ENCODE measurements at places on chromosomes 11 and 22.

- DNase-seq: no peak
Observed at GRCh38 chr11:84215672-84216071, 929.5 kb upstream of the CCDC90B start.

DNA sequence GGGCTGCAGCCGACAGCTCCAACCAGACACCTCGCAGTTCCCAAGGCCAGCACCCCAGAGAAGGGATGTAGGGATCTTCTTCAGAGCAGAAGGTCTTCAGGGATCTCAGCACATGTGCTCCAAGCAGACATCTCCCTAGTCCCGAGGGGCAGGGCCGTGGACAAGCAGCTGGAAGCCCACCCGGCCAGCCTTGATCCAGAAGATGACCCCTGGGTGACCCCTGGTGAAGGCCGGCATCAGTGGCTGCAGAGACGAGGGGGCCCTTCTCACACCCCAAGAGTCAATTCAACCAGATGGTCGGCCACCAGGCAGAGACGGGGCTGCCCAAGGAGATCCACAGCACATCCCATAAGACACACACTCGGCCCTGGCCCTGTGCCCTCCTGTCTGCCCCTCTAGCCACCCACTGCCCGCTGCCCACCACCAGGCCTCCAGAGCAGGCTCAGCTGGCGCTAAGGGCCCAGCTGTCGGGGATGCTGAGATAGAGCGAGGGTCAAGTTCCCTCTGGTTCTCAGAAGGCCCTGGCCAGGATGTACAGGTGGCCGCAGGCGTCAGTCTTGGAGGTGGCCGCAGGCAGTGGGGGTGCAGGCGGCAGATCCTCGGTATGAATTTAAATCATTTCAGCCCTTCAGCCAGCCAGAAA lies 168.3 kb downstream of the BRD1 start:
- no peak for DNase-seq

DNA sequence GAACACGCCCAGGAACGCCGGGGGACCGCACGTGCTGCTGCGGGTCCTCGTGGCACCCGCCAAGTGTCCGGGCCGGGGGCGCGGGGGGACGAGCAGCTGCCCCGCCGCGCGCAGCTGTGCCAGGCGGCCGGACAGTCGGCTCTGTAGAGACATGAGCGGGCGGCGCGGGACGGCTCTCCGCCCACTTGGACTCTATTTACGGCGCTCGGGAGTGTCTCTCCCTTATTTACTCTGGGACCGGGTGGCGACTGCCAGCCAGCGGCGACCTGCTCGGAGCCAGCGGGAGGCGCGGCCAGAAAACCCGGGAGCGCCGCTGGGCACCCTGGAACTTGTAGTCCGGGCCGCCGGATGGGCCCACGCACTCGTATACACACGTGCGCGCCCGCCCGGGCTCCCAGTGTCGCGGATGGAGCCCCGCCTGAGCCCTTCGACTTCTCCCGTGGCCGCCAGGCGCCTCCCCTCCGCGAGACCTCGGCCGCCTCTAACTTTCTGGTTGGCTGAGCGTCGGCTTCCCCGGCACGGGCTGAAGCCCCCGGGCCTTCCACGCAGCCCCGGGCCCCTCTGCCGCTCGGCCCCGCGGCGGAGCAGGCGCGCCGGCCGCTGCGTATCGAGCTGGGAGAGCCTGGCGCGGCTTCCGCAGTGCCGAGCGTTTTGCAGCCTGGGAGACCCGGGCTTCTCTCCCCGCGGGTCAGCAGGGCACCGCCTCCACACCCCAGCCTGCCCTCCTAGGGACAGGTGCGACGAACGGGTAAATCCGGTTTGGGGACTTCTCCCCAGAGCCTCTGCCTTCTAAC lies at the start of gene MACROD1:
MACROD1 (minus strand) TSS at position 272 of the 794 bp plus-strand sequence; CDS start at position 153, 119 bp downstream.
- DNase-seq: no peak

DNA sequence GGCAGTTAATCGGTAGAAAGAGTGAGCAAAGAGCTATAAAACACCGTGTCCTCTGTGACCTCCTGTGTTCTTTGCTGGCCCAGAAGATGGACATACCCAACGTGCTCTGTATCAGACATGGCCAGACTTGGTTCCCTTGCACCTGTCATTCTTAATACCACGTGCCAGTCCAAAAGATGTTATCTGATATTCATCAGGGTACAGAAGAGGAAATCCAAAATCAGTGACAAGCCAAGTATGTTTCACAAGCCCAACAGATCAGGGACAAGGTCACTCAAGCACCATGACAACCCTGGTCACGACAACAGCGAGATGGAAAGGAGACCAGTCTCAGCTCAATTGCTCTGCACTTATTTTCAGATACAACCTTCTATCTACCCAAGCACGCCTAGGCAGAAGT lies 3.4 kb downstream of the LRP4 start:
- no peak for DNase-seq

DNA sequence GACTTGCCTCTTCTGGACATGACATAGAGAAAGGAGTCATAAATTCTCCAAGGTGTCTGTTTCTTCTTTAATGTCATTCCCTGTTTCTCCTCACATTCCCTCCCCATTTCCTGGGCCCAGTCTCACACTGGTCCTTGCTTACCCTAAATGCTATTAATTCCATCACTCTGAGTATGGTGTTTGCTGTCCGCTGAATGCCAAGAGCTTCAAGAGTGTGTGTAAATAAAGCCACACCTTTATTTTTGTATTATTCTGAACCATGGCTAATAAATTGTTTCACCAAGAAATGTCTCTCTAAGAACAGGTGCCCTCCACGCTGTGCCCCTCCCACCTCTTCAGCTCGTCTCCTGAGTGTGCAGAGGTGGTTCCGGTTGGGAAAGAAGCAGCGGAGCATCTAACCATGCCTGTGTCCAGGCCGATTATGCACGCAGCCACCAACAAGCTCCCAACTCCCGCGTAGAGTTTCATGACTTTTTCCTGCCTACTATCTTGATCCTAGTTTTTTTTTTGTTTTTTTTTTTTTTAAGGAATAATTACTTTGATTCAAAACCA lies 8.6 kb downstream of the TMEM121B start:
- no peak for DNase-seq

GRCh38 chr11:129723761-129724162 lies 91.9 kb upstream of the TMEM45B start:
- DNase-seq: no peak

GRCh38 chr11:8230921-8231847 lies 32.5 kb downstream of the LMO1 start:
- DNase-seq: no peak

DNA sequence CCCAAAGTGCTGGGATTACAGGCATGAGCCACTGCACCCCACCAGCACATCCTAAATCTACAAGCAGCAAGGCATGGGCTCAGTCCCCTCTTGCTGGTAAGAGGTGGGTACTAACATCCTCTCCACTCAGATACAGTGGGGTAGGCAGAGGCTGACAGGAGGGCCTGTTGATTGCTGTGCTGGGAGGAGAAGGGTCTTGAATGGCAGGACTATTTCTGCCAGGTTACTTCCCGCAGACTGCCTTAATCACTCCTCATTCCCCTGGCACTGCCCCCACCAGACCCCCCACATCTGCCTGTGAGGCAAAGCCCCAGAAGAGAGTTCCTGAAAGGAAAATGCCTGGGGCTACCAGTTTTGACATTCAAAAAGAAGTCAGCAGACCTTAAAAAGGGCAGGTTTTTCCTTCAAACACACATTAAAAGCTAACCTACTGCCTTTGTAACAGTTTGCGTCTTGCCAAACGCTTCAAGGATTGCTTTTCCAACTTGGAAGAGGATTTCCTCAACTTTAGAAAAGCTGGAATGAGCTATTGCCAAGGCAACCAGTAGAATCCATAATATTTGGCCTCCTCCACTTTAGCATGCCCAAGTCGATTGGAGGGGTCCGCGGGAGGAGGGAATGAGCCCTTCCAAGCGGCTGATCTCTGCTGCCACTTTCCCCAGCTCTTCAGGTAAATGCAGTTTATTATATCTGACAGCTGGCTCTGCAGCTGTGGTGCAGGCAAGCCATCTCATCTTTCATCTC lies 62.0 kb downstream of the FDX1 start:
- DNase-seq: no peak

DNA sequence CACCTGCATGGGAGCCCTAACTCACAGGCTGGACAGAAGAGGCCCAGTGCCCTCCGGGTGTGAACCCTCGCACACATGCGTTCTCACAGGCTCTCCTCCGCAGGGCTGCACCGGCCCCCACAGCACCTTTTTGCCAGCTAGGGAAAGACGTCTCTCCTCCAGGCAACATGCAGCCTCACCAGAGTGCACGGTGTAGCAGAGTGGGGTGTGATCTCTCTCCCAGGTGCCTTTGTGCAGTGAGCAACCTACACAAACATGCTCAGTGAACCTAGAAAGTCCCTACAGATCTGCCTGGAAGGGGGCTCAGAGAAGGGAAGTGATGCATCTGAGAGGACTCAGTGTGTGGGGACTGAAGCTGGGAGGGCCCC lies 3.7 kb upstream of the CARNS1 start:
- no peak for DNase-seq

GRCh38 chr11:111978028-111978771 lies 41.1 kb downstream of the DIXDC1 start:
- no peak for DNase-seq

DNA sequence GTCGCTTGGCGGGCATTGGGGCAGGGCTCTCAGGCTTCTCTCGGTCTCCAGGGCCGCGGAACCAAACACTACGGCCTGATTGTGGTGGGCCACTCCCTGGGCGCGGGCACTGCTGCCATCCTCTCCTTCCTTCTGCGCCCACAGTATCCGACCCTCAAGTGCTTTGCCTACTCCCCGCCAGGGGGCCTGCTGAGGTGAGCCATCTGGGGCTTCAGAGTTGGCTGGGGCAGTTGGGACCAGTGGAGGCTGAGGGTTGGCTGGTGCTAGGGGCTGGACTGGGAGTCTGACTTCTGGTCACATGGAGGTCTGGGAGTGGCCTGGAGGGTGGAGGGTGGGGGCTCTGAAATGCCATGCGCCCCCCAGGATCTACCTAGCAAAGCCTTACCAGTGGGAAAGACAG lies 15.3 kb upstream of the MYRF start:
- no peak for DNase-seq

DNA sequence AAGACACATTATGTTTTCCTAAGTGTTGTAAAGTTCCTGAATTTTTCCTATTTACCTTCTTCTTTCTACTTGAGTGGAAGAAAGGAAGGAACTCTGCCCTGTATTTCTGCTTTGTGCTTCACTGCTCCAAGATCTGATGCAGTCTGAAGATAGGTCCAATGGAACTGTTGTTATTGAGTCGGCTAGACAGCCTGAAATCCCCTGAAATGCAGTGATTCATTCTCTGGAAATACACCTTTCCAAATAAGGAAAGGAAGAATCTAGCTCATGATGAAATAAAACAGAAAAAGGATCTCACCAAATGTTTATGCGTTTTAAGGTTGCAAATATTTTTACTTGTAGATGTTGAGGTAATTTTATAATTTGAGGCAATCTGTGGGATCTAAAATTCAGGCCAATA lies 322.8 kb downstream of the GUCY1A2 start:
- DNase-seq: no peak

DNA sequence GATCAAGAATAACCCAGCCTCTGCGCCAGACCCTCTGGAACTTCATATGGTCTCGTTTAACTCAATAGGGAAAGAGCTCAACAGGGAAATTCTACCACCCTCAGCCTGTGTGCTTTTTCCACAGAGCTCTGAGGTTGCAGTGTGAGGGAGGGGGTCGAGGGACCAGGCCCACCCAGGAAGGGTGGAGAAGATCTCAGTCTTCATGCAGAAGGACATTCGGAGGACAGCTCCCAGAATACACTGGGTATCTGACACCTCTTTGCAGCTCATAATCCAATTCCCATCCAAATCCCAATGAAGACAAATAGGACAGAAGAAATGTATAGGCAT lies 56.6 kb downstream of the ST14 start:
- DNase-seq: no peak

GRCh38 chr22:50329236-50329635 lies 2.4 kb upstream of the DENND6B start:
- no peak for DNase-seq

GRCh38 chr11:114183044-114183511 lies 113.1 kb upstream of the NNMT start:
- no peak for DNase-seq

- no peak for DNase-seq
Observed at GRCh38 chr11:19559746-19560145, 152.9 kb upstream of the NAV2 start.

- no peak for DNase-seq
Observed at GRCh38 chr11:112589155-112589554, 328.5 kb upstream of the PLET1 start.

GRCh38 chr11:103202048-103202651 lies 92.9 kb downstream of the DYNC2H1 start:
- DNase-seq: no peak

DNA sequence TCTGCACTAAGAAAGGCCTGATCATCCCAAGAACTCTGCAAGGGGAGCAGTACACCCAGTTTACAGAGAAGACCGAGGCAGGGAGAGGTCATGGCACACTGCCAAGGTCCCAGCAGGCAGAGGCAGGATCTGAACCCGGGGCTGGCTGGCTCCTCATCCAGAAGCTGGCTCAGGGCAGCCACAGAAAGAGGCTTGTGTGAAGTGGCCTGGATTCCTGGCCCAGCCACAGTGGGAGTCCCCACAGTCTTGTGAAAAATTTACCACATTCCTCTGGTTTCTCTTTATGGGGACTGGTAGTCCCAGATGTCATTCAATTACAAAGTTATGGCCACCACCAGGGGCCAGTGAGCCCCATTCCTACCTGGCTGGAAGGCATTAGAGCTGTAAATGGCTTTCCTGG lies 440.5 kb downstream of the MIAT start:
- no peak for DNase-seq

GRCh38 chr11:78370406-78371172 lies 47.0 kb downstream of the GAB2 start:
- DNase-seq: no peak

DNA sequence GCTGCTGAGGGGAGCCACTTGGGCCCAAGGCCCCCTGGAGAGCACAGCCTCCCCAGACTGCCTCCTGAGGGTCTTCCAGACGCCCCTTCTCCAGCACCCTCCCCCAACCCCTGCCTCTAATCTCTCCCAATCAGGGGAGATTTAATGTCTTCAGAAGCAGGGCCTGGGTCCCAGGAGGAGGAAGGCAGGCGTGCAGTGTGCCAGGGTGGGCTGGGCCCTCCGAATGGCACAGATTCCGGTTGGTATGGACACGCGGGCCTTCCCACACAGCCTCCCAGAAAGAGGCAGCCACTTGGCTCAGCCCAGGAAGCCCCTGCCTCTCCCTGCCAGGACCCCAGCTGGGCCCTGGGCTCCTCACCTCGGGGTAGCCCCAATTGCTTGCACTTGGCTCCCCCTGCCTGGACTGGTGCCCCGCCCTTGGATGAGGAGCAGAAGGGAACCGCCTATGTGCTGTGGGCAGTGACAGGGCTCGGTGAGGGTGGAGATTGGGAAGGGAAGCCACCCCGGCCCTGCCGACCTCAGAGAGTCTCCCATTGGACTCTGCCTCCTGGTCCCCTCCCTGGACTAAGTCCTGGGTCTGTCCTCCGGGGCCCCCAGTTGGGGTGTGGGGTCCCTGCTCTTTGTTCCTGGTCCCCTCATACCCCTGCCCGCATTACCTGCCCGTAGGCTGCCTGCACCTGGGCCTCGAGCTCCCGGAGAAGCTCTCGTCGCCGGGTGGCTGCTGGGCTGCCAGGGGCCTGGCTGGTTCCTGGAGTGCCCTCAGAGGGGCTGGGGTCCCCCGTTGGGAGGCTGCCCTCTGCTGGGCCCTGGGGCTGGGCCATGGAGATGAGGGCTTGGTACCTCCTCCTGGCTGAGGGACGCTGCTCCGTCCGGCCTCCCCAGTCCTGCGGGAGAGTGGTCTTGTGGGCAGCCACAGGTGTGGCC lies 572 bp upstream of the CABP2 start:
- DNase-seq: no peak

GRCh38 chr11:33172996-33173395 lies 11.7 kb upstream of the CSTF3 start:
- no peak for DNase-seq

Measured in GM12864 (cell line).